NCI-H748 treated with DMSO at 0.1 percent for 48 hours (cell line): ENCODE measurements at places on chromosomes 7 and 10.

DNA sequence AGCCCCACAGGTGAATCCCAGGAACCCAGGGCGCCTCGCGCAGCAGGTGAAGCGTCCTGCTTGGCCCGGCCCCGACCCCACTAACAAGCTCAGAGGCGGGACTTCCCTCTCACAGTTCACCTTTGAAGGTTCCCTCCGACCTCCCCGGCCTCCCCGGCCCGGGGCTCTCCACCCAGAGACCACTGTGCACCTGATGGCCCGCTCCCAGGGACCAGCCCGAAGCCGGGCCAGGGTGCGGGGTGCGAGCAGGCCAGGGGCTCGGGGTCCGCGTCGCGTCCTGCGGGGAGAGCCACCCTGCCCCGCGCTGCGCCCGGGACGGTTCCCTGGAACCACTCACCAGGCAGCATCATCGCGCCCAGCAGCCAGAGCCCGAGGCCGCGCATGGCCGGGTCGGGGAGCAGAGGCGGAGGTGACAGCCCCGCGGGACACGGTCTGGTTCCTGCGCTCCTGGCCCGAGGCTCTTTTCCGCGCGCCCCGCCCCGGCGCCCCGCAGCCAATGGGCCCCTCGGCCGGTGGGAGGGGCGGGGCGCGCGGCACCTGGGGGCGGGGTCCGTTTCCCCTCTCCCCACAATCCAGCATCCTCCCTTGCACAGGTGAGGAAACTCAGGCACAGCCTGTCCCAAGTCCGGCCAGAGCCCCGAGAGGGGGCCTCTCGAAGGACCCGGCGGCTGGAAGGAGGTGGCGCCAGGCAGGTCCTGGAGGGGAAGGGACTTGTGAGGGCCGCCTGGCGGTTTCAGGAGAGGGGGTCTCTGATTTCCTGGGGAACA lies at the start of gene ADAM8:
ADAM8 (minus strand) TSS at position 434 of the 767 bp plus-strand sequence; CDS start at position 383, 51 bp downstream.
- no peak for DNase-seq

- DNase-seq: no peak
These were observed 28.8 kb downstream of the WDR86 start for GRCh38 chr7:151381098-151381347.

- no peak for DNase-seq
These were observed 15.4 kb downstream of the TECTB start for GRCh38 chr10:112298581-112298980.

DNA sequence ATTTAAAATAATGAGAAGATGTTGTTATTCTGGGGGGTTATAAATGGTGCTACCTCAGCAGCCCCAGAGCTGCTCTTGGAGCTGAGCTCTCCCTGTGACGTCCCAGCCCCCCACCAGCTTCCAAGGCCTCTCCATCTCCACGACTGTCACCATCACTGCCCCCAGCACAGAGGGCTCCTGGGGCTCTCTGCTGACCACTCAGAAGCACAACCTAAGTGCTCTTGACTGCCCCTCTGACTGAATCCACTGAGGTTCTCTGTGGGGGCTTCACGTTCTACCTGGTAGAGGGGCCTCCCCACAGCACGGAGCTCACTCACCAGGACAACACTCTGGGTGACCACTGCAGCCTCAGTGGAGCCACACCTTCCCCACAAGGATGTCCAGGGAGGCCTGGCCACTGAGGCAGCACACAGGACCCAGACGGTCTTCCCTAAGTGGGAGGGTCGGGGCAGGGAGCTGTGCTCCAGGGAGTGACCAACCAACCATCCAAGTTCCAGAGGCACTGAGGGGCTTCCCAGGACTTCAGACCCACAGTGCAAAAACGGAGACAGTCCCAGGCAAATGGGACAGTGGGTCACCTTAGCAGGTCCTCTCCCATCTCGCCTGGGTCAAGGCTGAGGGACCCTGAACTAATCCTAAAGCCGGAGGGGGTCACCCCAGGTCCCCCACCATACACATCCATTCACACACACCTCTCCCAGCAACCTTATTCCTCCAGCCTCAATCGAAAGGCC lies 121.0 kb upstream of the PPP2R2D start:
- DNase-seq: no peak

DNA sequence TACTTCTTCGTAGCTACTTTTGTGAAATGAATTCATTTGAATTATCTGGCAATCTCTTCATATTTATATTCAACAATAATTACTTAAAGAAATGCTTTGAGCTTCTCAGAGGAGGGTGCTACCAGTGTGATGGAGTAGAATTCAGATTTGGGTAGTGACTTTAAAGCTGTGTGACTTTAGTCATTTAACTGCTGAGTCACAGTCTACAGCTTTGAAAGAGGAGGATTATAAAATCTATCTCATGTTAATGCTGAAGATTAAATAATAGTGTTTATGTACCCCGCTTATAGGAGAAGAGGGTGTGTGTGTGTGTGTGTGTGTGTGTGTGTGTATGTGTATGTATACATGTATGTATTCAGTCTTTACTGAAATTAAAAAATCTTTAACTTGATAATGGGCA lies 68.2 kb downstream of the CFTR start:
- DNase-seq: no peak

DNA sequence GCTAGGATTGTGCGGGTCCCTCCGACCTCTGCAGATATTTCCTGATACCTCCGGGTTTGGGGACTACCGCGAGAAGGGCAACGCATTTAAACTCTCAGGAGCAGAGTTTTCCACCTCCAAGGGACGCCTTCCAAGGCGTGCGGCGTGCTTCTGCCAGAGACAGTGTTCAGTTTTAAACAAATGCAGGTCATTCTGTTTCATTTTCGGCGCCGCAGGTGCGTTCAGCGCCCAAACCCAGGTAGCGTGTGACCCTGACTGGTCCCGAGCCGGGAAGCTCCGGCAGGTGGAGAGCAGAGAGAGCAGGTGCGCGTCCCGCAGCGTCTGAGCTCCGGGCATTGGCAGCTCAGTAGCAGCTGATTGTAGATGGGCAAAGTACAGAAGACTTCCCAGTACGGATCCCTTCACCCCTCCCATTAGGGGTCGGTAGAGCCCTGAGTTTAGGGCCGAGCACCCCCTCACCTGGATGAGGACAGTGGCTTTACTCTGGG lies 1.4 kb upstream of the CYP26A1 start:
- DNase-seq: no peak

GRCh38 chr10:86295351-86295750 lies 71.2 kb downstream of the GRID1 start:
- no peak for DNase-seq

DNA sequence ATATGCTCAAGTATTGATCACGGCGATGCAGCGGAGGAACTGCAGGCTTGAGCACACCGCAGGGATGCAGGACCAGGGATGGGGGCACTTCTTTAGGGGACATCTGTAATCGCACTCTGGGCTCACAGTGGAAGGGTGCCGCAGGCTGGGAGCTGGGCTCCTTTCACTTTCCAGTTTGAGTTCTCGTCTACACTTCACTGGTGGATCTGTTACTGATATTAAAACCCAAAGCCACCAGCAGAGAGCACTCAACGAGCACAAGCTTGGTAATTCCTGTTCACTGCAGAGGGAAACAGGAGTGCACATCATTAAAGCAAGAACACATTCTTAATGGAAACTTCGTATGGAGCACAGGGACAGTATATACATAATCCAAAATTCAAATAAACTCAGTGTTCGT lies 91.3 kb downstream of the PARD3 start:
- DNase-seq: no peak

GRCh38 chr10:47366181-47366631 lies 17.9 kb downstream of the ZNF488 start:
- DNase-seq: no peak

- DNase-seq: no peak
These were observed 41.4 kb downstream of the EPHB4 start for GRCh38 chr7:100785878-100786277.
